ENCODE measurements at places on chromosomes 5 and 9. TPM values are rescaled to one million over a fixed set of nuclear protein-coding genes. Genes with fewer than 3 reads are reported as not detected.

The SELENOP gene
- total RNA-seq: 193 TPM

The CNTRL gene
- 9.4 TPM for total RNA-seq

The CDC26 gene
- total RNA-seq: 25.4 TPM

The CENPK gene
- 0.58 TPM for total RNA-seq

The C9orf50 gene
- total RNA-seq: not detected

The FOXD4L5 gene
- total RNA-seq: not detected

The ADGRD2 gene
- not detected for total RNA-seq

The INSL4 gene
- total RNA-seq: not detected

The RORB gene
- not detected for total RNA-seq

The MAP1B gene
- 10.4 TPM for total RNA-seq

The FAM221B gene
- not detected for total RNA-seq

DNA sequence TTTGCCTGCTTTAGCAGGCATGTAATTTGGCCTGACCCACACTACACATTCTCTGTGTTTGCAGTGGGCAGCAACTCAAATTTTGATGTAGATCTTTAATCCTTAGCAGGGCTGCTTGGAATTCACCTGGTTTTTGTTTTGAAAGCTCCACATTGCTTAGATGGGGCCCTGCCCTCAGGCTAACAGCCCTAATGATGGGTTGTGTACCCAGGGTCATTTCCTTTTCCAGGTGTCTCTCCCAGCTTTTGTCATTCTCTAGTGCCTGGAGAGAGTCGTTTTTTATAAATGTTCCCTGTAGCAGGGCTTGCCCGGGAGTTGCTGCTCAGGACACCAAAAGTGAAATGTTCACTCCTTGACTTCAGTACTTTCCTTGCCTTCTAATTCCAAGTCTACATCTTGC is 126.3 kb downstream of the TRIO start:
- H3K36me3 ChIP-seq: no peaks in the 10 kb centered on the region
- peak overlapping the region; percentile 52 for H3K27ac ChIP-seq
- H3K4me1 ChIP-seq: peaks cover 21% of the 10 kb centered on the region

- no peak overlapping the region for H3K4me3 ChIP-seq
- no peaks in the 10 kb centered on the region for H3K4me1 ChIP-seq
- no peaks in the 10 kb centered on the region for H3K27me3 ChIP-seq
- peak; percentile 16 for DNase-seq
- H3K36me3 ChIP-seq: no peaks in the 10 kb centered on the region
- no peak overlapping the region for H3K27ac ChIP-seq
These were observed 28.5 kb upstream of the KIF4B start for GRCh38 chr5:154984946-154985516.

DNA sequence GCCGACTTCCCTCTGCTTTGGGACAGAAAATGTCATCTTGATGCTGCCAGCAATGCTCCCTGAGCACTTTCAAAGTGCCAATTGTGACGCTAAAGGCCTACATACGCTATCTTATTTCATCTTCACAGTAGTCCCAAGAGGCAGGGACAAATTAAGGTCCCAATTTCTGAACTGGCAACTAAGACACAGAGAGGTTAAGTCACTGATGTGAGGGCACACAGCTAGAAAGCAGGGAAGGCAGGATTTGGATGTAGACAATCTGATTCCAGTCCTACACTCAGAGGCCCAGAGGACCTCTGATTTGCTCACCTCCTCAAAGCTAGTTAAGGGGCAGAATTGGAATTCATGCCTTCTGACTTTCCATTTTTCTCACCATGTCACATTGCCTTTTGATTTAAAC is 249.2 kb upstream of the CLINT1 start:
- no peaks in the 10 kb centered on the region for H3K27me3 ChIP-seq
- no peak for DNase-seq
- H3K4me1 ChIP-seq: no peaks in the 10 kb centered on the region
- no peak overlapping the region for H3K4me3 ChIP-seq
- no peaks in the 10 kb centered on the region for H3K36me3 ChIP-seq

DNA sequence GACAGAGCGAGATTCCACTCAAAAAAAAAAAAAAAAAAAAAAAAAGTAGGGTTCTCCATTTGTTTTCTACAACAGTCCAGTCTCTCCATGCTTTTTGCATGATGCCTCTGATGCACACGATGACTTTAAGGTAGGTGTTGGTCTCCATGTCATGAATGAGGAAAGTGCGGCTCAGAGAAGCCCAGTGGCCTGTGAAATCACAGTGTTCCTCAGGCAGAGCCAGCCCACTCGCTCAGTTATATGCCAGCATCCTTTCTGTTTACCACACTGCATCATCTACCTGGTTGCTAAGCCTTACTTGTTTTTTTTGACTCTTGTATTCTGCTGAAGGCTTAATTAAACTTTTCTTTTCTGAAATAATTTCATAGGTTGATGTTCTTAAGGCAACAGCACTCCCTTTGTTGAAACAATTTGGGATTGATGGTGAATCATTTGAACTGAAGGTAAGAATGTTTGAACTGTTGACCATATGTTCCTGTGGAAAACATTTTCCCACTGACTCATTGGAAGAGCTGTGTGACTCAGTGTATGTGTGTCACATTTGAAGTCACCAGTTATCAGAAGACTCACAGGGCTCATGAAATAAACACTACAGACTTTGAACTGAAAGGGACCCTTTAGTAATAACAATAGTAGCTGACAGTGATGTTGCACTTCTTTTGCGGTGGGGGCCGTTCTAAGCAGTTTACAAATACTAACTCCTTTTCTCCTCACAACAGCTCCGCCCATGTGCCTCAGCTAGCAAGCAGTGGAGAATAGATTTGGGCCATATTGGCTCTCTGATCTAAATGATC is 40.2 kb downstream of the RCL1 start:
- H3K27ac ChIP-seq: peak overlapping the region; percentile 50

- DNase-seq: no peak
- no peaks in the 10 kb centered on the region for H3K4me1 ChIP-seq
- H3K27me3 ChIP-seq: no peaks in the 10 kb centered on the region
- H3K27ac ChIP-seq: no peak overlapping the region
- H3K36me3 ChIP-seq: no peaks in the 10 kb centered on the region
These were observed 711.0 kb downstream of the TLE4 start for GRCh38 chr9:80282766-80283165.

DNA sequence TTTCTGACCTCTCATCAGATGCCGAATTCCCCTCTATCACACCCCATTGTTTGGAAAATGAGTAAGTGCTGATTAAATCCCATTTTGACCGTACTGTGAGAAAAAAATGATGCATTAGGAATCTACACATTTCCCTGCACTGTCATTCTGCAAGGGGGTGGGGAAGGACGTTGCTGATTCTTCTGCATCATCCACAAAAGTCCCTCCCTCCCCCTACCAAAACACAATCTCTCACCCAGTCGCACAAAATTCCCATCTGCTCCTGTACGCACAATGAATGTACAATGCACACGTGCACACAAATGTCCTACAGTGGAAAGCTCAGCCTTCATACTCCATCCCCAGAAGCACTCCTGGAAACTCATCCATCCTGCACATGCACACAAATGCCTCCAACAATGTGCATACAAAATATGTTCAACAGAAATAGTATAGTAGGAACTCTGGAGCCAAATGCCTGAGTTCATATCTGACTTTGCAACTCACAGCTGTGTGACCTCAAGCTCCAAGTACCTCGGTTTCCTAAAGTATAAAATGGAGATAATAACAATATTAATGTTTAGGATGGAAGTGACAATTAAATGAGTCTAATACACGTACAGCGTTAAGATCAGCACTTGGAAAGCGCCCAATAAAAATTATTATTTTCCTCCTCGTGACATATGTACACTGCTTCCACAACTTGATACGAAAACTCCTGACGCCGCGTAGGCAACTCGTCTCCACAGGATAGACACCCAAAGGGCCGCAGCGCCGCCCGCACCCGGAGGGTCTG is 809 bp downstream of the TNIP1 start:
- peaks cover 57% of the 10 kb centered on the region for H3K4me1 ChIP-seq
- H3K36me3 ChIP-seq: peaks cover 19% of the 10 kb centered on the region
- peak overlapping the region; percentile 98 for H3K27ac ChIP-seq

GRCh38 chr5:15037247-15037908 is 165.8 kb upstream of the ANKH start:
- no peaks in the 10 kb centered on the region for H3K36me3 ChIP-seq
- no peak overlapping the region for H3K27ac ChIP-seq
- H3K4me1 ChIP-seq: no peaks in the 10 kb centered on the region
- H3K27me3 ChIP-seq: no peaks in the 10 kb centered on the region

GRCh38 chr9:16102154-16102553 is 549.3 kb downstream of the CCDC171 start:
- no peaks in the 10 kb centered on the region for H3K27me3 ChIP-seq
- no peak for DNase-seq
- H3K27ac ChIP-seq: peak overlapping the region; percentile 72
- no peaks in the 10 kb centered on the region for H3K36me3 ChIP-seq
- H3K4me1 ChIP-seq: no peaks in the 10 kb centered on the region

GRCh38 chr9:105697871-105698270 is 3.5 kb downstream of the TMEM38B start:
- H3K4me1 ChIP-seq: peaks cover 27% of the 10 kb centered on the region
- H3K36me3 ChIP-seq: no peaks in the 10 kb centered on the region
- DNase-seq: no peak
- H3K4me3 ChIP-seq: no peak overlapping the region

GRCh38 chr5:109748546-109748945 is 58.8 kb downstream of the MAN2A1 start:
- H3K4me3 ChIP-seq: no peak overlapping the region
- no peaks in the 10 kb centered on the region for H3K27me3 ChIP-seq
- no peak for DNase-seq
- no peaks in the 10 kb centered on the region for H3K36me3 ChIP-seq

DNA sequence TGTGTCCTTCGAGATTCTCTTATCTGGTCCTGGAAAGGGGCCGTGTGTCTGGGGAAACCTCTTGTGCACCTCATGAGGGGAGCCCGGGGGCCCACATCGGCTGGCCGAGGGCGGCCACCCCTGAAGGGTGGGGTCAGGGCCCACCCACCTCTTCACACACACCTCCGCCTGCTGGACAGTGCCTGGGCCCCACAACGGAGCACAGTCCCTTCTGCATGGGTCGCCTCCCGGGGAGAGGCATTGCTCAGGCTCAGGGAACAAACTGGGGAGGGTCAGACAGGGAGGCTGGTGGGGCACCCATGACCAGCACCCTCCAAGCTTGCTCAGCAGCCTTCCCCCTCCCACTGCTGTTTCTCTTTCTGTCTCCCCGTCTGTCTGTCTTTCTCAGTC is 1.3 kb upstream of the LRRC14B start:
- H3K4me1 ChIP-seq: peaks cover 40% of the 10 kb centered on the region
- H3K36me3 ChIP-seq: no peaks in the 10 kb centered on the region
- H3K27me3 ChIP-seq: peaks cover 45% of the 10 kb centered on the region
- DNase-seq: no peak
- no peak overlapping the region for H3K4me3 ChIP-seq

GRCh38 chr9:2086971-2087370 is 71.8 kb downstream of the SMARCA2 start:
- no peak for DNase-seq
- no peak overlapping the region for H3K27ac ChIP-seq
- H3K27me3 ChIP-seq: no peaks in the 10 kb centered on the region
- no peaks in the 10 kb centered on the region for H3K4me1 ChIP-seq
- H3K4me3 ChIP-seq: no peak overlapping the region

- H3K27ac ChIP-seq: no peak overlapping the region
- H3K4me1 ChIP-seq: no peaks in the 10 kb centered on the region
- H3K36me3 ChIP-seq: peaks cover 15% of the 10 kb centered on the region
- H3K27me3 ChIP-seq: no peaks in the 10 kb centered on the region
- H3K4me3 ChIP-seq: no peak overlapping the region
These were observed 27.1 kb upstream of the SRP19 start for GRCh38 chr5:112833971-112834370.

DNA sequence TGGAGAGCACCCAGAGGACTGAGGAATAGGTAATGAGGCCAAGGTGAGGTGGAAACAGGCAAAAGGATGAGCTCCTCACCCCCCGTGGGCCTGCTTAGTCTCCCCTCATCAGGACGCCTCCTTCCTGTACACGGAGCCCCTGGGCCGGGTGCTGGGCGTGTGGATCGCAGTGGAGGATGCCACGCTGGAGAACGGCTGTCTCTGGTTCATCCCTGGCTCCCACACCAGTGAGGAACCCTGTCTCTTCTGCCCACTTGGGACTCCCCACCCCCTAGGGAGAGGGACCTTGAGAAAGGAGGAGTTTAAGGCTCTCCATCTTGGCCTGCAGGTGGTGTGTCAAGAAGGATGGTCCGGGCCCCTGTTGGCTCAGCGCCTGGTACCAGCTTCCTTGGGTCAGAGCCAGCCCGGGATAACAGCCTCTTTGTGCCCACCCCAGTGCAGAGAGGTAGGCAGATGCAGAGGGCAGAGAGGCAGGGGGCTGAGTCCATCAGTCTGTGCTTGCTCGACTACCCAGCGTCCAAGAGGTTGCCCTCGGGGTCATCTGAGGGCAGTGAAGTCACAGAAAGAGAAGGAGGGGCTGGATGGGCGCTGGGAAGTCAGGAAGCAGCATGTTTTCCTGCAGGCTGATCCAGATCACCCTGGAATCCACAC is 7.0 kb downstream of the DOLK start:
- H3K4me1 ChIP-seq: peaks cover 29% of the 10 kb centered on the region
- H3K27ac ChIP-seq: peak overlapping the region; percentile 12
- no peak for DNase-seq
- H3K27me3 ChIP-seq: no peaks in the 10 kb centered on the region
- H3K36me3 ChIP-seq: peaks cover 76% of the 10 kb centered on the region

DNA sequence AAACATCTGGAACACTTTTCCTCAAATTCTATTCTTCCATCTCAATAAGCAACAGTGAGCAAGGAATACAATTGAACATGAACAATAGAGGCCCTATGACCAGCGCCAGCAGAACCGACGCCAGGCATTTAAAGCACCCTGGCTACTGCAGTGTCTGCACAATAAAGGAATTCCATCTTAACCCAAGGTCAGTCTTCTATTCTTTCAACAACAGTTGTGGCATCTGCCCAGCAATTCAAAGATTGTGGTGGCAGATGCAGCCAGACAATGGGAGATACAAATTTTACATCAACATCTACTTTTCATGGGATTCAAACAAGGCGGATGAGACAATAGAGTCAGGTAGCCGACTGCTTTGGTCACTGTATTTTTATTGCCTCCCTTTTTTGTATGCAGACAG is 65.9 kb downstream of the ELL2 start:
- DNase-seq: no peak
- no peak overlapping the region for H3K4me3 ChIP-seq
- H3K36me3 ChIP-seq: peaks cover 92% of the 10 kb centered on the region
- H3K27me3 ChIP-seq: no peaks in the 10 kb centered on the region

DNA sequence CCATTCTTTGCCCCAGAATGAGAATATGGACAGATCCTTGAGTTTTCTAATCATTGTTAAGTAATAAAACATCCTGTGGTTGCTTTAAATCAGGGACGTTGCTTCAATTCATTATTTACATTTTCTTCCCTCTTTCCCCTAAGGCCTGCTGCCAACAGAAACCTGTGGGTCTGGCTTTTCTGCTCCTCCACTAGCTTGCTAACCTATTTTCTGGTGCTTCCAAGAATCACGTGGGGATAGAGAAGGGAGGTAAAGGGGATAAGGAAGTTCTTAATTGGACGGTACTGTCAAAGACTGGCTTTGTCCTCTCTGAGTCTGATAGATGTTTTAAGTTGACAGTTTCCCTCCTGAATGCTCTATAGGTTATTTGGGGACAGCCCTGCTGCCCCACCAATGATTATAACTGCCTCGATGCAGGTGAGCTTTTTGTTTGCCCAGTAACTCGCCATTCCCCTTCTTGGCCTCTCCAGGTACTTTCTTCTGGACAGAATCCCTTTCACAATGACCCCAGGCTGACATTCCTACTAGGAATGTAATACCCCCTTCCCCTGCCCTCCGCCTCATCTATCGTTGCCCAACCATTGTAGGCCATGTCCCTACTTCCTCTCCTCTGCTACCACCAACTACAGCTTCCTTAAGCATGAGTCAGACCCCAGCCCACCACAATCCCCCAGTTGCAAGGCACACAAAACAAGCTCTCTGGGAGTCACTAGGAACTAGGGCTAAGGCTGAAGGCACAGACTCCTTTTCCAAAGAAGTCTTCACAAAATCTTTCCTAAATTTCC is 19.9 kb upstream of the CPEB4 start:
- H3K27ac ChIP-seq: peak overlapping the region; percentile 60

All from stomach (tissue), 19 donors.